Psoas muscle (tissue), 8 donors: ENCODE measurements at places on chromosomes 16 and 17. TPM values are rescaled to one million over a fixed set of nuclear protein-coding genes. Genes with fewer than 3 reads are reported as not detected.

DNA sequence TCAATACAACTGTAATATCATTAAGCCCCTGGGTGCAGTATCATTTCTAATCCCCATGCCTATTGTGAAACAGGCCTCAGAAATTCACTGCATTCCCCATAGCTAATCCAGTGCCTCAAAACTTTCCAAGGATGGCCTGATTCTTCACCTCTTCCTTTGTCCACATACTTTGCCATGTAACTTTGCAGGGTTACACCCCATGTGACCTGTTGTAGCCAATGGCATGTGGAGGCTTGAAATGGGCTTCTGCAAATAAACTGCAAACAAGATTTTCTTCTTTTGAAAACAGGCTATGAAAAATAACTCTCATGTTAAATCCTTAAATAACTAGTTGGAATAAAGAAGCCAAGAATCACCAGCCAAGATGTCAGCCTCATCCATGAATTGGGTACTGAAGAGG lies 35.9 kb downstream of the ABCA10 start:
- DNase-seq: no peak

GRCh38 chr17:57399690-57400089 lies 143.4 kb downstream of the MSI2 start:
- DNase-seq: no peak

The PYY gene
- not detected for polyA plus RNA-seq

The ODAD4 gene
- polyA plus RNA-seq: 0.31 TPM

The ZNF205 gene
- polyA plus RNA-seq: 5.4 TPM
